Erythroblast (primary cell): ENCODE measurements at places on chromosomes 7 and 10.

GRCh38 chr7:50803359-50804337 is 21.0 kb upstream of the GRB10 start:
- DNase-seq, result no peak

DNA sequence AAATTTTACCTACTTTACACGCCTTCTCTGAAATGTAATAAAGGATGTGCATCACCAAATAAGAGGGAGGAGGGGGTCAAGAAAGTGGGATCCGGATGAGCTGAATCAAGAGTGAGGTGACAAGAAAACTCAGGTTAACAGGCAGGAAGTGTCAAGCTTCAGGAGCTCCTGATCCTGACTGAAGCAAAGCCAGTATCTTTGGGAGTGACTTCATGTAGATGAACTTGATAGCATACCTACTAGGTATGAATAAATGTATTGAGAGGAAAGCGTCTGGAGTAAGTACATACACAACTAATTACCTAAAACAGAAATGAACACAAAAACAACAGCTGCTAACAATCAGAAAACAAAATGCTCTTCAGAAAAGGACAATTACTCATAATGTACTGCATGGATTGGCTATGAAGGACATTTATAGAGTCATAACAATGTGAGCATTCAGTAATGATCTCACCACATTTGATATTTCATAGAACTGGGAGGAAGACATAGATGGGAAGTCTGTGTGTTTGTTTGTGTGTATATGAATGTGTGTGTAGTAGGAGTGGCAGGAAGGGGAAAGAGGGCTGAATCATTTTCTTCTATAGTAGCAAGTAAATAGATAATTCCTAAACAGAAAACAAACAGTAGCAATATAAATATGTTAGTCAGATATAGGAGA is 29.4 kb downstream of the PRKG1 start:
- DNase-seq, result no peak

DNA sequence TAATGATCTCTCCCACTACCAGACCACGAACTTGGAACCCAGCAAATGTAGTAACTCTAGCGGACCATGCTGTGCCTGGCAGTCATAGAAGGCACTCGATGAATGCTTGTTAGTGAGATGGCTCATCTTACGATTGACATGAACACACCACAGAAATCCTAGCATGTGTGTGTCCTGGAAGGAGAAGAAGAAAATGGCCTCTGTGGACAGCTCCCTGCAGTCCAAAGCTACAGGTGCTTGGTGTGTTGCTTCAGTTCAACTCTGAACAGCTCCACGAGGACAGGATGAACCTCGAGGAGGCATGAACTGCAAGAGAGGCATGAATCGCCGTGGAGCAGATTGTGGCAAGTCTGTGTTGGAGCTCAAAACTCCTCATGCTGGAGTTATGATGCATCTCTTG is 93.5 kb downstream of the KLF6 start:
- DNase-seq, result no peak

GRCh38 chr10:792083-792791 is 102.8 kb upstream of the DIP2C start:
- DNase-seq, result no peak

- no peak for DNase-seq
Measured at GRCh38 chr10:1467334-1468076, 269.8 kb downstream of the ADARB2 start.

DNA sequence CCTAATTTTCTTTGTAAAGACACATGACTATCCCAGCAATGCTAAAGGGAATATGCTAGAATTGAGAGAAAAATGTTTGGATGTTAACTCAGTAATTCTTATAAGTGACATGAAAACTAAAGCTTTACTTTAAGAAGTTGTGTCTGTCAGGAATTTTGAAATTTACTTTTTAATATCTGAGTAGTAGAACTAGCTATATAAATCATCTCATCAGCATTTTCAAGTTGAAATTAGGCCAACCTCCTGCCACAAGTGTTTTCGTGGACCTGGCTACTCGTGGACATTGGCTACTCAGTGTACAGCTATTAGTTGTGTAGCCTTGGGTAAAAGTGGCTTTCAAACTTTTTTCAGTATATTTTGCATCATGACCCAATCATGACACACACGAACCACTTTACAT is 70.5 kb downstream of the ADD3 start:
- no peak for DNase-seq

GRCh38 chr7:27686315-27686714 is 23.6 kb upstream of the HIBADH start:
- no peak for DNase-seq

DNA sequence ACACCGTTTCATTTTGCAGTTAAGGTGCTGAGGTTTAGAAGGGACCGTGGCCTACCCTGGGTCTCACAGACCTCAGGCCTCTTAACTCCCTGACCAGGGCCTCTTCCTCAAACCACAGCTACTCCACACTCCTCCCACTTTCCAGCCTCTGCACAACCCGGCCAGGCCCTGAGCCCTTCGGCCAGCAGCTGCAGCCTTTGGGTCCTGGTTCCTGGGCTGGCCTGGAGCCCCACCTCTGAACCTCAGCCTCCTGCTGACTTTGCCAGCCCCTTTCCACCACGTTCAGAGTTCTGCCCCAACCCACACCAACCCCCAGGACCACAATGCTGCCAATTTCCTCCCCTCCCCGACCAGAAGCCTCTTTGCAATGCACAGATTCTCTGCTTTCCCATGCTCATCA is 84.1 kb downstream of the VOPP1 start:
- DNase-seq, result no peak

- DNase-seq, result no peak
Measured at GRCh38 chr10:113928830-113929229, 74.4 kb downstream of the NHLRC2 start.

DNA sequence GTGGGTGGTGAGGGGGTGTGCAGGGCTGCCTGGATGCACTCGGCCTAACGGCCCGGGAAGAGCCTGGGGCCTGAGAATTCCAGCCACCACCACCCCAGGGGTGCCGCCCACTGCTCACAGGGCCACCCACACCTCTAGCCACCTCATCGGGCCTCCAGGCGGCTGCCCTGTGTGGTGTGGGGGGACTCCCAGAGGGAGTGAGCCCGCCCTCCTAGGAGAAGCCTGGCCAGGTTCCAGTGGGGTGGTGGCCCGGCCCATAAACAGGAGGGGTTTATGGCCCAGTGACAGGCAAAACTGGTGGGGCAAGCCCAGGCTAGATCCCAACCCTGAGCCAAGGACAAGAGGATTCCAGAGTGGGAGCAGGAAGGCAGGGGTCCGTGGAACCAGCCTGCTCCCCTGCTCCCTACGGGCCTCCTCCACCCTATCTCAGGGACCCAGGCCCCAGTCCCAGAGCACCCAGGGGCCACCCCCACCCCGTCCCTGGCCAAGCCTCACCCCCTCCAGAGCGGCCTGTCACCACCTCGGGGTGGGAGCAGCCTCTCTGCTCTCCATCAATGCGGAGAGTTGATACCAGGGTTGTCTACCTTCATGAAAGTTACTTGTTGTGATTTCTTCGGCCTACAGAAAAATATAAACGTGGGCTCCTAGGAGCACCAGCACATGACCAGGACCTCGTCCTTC is 20.2 kb upstream of the PDGFA start:
- DNase-seq, result no peak

GRCh38 chr10:30489346-30489745 is 55.4 kb downstream of the MAP3K8 start:
- no peak for DNase-seq

GRCh38 chr7:32047075-32047474 is 23.1 kb downstream of the PDE1C start:
- no peak for DNase-seq
